MCF 10A (cell line): ENCODE measurements at places on chromosomes 6 and 20. TPM values are rescaled to one million over a fixed set of nuclear protein-coding genes. Genes with fewer than 3 reads are reported as not detected.

DNA sequence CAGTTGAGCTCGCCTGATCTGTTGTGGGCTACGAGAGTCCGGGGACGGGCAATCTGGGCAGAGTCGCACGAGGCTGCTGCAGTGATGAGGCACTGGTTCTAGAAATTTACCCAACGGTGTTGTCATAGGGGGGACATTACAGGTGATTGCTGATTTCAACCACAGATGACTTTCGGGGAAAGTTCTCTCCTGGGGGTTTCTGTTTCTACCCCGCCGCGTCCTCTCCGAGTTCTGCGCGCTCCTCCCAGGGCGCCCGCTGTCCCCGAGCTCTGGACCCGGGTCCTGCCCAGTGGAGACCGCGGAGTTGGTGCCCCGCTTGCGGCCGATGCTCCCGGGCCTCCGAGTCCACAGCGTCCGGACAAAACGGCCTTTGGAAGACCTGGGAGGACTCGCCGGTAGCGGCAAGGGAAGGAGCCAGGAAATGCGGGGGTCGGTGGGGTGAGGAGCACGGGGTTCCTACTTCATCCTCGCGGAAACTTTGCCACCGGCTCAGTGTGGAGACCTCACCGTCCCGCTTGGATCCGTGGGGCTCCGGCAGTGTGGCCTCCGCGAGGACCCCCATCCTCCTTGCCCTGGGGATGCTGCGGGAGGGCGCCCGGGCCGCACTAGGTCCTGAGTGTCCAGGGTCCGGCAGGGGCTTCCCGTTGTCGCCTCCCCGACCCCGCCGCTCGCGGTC, 12.3 kb upstream of the RAET1L start:
- DNase-seq: no peak

DNA sequence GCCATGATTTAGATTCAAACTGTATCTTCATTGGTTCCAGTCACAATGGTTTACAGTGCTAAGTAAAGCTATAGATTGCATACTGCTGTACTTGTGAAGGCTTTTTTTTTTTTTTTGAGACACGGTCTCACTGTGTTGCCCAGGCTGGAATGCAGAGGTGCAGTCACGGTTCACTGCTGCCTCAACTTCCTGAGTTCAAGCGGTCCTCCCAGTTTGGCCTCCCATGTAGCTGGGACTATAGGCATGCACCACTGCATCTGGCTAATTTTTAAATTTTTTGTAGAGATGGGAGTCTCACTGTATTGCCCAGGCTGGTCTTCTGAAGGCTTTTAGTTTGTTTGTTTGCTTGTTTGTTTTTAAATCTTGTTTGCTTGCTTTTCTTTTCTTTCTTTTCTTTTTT, 24.9 kb downstream of the ITCH start:
- no peak for DNase-seq

- no peak for DNase-seq
These were observed 2.1 kb downstream of the WFDC8 start for GRCh38 chr20:45576995-45577394.

GRCh38 chr6:455006-455585, 63.5 kb downstream of the IRF4 start:
- DNase-seq: no peak

GRCh38 chr6:144064402-144065212, 30.8 kb downstream of the SF3B5 start:
- no peak for DNase-seq

DNA sequence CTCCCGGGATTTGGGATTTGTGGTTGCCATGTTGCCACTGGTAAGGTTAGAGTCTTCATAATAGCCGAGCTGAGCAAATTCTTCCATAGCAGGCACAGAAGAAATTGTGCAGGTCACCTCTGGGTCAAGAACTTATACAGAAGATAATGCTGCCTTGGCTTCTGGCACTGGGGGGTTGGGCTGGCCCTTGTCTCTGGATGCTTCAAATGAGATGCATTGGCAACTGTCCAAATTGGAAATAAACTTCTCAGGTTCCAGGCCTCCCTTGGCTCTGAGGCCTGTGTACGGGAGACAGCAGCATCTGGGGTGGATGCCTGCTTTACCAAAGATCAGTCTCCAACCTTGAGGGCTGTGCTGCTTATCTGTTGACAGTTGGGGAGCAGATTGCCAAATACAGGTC, 26.2 kb downstream of the MYO6 start:
- peak; percentile 12 for DNase-seq

GRCh38 chr6:28235912-28236452, 10.9 kb downstream of the ZSCAN9 start:
- DNase-seq: no peak

GRCh38 chr20:17635332-17636244, 46.5 kb downstream of the RRBP1 start:
- no peak for DNase-seq

DNA sequence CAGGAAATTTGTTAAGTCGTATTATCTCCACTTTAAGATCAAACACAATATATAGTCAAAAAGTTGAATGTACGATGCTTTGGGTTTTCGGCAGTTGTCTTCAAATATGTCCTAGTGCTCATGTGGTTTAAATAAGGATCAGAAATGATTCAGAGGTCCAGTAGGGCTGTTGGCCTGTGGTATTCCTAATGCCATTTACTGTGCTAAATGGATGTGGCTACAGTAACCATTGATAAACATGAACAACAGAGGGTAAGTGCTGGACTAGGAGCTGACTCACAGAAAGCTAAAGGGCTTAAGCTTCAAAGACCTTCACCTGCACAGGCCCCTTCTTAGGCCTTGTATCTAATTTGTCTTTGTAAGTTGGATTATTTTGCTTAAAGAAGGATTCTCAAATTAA, 80.5 kb upstream of the TPD52L1 start:
- no peak for DNase-seq

- no peak for DNase-seq
These were observed 204.8 kb upstream of the RSPO3 start for GRCh38 chr6:126913651-126914050.

DNA sequence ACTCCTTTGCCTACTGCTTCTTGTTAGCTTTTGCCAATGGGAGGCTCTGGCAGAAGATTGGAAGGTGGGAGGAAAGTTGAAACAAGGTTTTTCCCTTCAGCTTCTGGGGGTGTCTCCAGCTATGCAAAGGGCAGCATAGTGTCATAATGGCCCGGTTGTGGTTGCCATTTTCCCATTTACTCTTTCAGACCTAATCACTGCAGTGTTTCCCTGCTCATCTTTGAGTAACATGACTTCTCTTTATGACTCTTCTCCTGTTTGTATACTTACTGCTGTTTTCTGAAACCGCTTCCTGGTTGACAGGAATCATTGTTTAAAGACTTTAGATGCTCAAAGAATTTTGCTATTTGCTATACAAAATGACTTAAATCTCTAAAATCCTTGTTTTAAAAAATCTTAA, 19.9 kb downstream of the NRN1 start:
- DNase-seq: no peak

- DNase-seq: no peak
These were observed 39.1 kb downstream of the ADGRF5 start for GRCh38 chr6:46882645-46883044.

The MPIG6B gene
- total RNA-seq: not detected in 2 replicates

The CD93 gene
- total RNA-seq: not detected in 2 replicates

The WFDC5 gene
- not detected in 2 replicates for total RNA-seq

The TRIM10 gene
- total RNA-seq: not detected in 2 replicates

The LY6G6F gene
- total RNA-seq: not detected in 2 replicates

The STX7 gene
- total RNA-seq: 31.3 and 33.0 TPM in 2 replicates

The FAM217A gene
- total RNA-seq: not detected in 2 replicates

The POU3F2 gene
- not detected in 2 replicates for total RNA-seq

The SLC24A3 gene
- total RNA-seq: not detected in 2 replicates

The FABP7 gene
- total RNA-seq: not detected in 2 replicates
